NCI-H1694 (cell line): ENCODE measurements at places on chromosomes 12 and 14.
A peak's percentile ranks its signal among the peaks of the same experiment; 100 is the strongest.

DNA sequence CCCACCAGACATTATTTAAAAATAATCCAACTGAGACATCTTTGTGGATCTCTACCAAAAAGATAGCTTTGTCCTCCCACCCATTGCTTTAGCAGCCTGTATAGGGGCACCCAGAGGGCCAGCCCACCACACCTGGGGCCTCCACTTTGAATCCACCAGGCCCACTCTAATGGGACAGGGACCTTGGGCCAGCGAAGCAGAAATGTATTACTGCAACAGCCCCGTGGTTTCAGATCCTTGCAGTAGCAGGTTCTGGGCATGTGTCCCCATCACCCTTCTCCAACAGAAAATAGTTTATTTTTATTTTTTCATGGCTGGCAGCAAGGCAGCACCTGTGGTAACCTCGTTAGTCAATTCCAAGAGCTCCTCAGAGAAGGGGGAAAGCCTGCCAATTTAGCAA is 218.4 kb downstream of the ZFP36L1 start:
- no peak for DNase-seq

DNA sequence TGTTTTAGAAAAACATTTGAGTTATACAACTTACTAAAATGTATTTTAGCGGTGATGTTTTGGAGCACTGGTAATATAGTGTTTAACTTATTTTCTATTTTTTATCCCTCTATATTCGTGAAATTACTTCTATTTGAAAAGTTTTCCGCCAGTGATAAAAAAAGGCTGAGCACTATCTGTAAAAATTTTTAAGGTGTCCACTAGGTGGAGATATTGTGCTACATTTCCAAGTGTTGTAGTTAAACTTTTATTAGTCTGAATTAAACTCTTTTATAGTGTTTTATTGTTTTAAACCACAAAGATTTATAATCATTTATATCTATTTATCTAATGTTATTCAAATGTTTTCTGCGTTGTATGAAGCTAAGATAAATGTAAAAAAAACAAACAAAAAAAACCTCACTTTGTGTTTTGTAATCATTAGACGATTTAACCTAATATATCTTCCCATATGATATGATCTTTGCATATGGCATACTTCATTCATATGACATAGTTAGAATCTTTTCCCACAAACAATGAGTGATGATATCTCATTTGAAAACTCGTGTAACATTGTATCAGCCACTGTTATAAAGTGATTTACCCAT is 11.8 kb downstream of the ALG10B start:
- peak; percentile 26 for DNase-seq

DNA sequence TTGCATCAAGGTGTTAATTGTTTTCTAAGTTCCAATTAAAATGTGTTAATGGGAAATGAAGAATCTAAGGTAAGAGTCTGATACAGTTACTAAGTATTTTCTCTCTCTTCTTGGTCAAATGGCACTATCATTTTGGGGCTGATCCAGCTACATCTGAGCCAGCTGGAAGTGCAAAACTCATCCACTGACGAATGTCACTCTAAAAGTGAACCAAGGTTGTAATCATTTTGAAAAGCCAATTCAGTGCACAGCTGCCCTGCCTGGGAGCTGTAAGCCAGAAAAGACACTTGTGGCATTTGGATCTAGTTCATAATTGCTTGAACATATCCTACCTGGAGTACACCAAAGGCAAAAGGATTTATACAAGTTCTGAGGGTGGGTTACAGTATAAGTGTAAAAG is 1011.3 kb downstream of the AACS start:
- no peak for DNase-seq

GRCh38 chr12:22514875-22515274 is 29.5 kb downstream of the C2CD5 start:
- DNase-seq: no peak

DNA sequence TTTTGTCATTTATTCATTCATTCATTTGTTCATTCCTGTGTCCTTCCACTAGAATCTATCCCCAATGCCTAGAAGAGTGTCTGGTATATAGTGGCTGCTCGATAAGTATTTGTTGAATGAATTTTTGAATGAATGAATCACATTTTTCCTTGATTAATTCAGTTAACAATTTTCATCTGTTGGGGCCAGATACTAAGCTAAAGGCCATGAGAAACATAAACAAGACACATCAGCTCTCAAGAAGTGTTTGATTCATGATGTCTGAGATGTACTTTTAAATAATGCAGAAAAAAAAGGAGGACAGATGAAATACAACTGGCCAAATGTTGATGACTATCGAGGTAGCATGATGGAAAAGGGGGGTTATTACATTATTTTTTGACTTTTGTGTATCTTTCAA is 48.1 kb upstream of the TMED10 start:
- DNase-seq: no peak

GRCh38 chr14:63453443-63453936 is 89.7 kb downstream of the PPP2R5E start:
- DNase-seq: no peak

DNA sequence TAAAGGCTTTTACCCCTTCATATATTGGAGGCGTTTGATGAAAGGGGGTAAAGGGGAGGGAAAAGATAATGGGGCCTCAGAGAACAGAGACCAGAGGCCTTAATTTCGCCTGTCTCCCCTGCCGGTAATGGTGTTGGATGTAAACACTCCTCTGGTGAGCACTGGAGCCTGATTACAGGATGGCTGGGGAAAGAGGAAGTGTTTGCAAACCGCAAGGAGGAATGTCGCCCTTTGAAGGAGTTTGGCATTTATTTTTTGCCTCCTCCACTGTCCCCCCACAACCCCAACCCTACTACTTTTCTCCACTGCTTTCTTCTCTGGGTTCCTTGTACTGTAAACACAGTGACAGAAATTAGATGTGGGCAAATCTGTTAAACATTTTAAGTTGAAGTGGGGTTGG is 211.9 kb upstream of the TBX3 start:
- no peak for DNase-seq

DNA sequence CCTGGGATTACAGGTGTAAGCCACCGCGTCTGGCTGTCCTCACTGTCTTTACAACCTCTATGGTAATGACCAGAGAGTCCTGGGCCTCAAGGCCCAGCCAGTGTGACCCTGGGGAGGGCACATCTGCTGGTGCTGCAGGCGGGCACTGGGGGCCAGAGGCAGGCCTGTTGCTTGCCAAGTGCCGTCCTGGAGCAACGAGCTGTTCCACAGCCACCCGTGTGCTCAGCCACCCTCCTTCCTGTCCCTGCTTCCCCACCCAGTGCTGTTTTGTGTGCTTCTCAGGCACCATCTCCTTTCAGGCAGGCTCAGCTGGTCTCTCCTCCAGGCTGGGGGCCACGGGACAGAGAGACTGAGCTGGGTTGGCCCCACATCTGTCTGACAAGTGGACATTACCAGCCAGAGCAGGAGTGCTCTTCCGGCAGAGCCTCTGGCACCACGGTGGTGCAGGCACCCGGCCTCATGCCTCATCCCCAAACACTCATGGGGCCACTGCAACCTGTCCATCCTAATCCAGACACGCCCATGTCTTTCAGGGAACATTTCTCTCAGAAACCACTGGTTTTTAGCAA is 9.0 kb downstream of the SLC25A47 start:
- no peak for DNase-seq
